ENCODE measurements at places on chromosomes 2 and 18. TPM values are rescaled to one million over a fixed set of nuclear protein-coding genes. Genes with fewer than 3 reads are reported as not detected.

- no peaks in the 10 kb centered on the region for H3K4me1 ChIP-seq
- H3K4me3 ChIP-seq, result no peak overlapping the region
- no peaks in the 10 kb centered on the region for H3K27me3 ChIP-seq
- DNase-seq, result no peak
- no peaks in the 10 kb centered on the region for H3K36me3 ChIP-seq
- H3K27ac ChIP-seq, result no peak overlapping the region
Measured at GRCh38 chr2:14700753-14701152, 68.2 kb downstream of the LRATD1 start.

- H3K4me1 ChIP-seq, result no peaks in the 10 kb centered on the region
- no peaks in the 10 kb centered on the region for H3K27me3 ChIP-seq
- H3K27ac ChIP-seq, result no peak overlapping the region
- DNase-seq, result no peak
Measured at GRCh38 chr2:33673937-33674336, 74.8 kb upstream of the FAM98A start.

DNA sequence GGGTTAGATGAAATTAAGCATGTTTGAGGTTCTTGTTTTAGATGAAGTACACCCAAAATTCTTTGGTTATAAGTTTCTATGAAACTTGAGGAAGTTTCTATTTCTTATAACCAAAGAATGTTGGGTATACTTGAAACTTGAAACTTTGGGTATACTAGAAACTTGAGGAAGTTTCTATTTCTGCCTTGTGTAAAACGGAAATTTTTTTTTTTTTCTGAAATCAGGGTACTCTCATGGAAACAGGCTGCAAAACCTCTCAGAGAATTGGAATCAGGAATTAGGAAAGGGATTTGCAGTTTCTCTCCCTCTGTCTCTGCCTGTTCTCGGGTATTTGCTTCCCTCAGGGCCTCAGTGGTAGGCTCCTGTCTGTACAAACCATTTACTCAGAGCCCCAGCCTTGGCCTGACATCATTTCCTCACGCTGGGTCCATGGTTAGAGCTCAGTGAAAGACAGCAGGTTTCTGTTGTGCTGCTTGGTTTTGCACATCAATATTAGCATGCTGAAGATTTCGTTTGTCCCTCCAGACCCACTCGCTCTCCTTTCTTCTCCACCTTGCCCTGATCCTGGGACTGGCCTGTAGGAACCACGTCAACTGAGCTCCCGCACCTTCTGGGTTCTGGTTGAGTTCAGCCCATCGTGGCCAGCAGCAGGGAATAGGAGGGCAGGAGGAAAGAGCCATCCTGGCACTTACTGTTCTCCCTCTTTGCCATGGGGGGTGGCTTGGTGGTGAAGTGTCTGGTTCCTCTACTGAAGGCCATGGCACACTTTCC, 106.4 kb downstream of the POLR1A start:
- no peaks in the 10 kb centered on the region for H3K36me3 ChIP-seq
- H3K4me3 ChIP-seq, result no peak overlapping the region
- no peak overlapping the region for H3K27ac ChIP-seq
- H3K27me3 ChIP-seq, result no peaks in the 10 kb centered on the region

DNA sequence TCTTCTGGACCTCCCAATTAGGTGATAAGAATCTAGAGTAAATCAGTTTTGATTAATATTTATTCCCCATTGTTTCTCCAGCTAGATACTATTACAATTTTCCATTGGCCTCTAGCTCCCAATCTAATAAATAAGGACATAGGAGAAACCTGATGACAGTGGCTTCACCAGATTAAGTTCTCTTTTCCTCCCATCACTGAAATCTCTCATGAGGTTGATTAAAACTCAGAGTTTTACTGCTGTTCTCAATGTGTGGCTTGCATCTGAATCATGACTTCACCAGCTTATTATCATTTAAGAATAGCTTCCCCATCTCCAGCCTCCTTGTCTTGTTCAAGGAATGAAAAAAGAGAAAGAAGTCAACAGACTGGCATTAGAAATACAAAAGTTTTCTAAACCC, 3.9 kb upstream of the CCDC102B start:
- H3K36me3 ChIP-seq, result no peaks in the 10 kb centered on the region
- no peak overlapping the region for H3K4me3 ChIP-seq
- DNase-seq, result no peak
- H3K4me1 ChIP-seq, result no peaks in the 10 kb centered on the region
- H3K27ac ChIP-seq, result no peak overlapping the region

Gene NMUR1
- 0.15 TPM for total RNA-seq

DNA sequence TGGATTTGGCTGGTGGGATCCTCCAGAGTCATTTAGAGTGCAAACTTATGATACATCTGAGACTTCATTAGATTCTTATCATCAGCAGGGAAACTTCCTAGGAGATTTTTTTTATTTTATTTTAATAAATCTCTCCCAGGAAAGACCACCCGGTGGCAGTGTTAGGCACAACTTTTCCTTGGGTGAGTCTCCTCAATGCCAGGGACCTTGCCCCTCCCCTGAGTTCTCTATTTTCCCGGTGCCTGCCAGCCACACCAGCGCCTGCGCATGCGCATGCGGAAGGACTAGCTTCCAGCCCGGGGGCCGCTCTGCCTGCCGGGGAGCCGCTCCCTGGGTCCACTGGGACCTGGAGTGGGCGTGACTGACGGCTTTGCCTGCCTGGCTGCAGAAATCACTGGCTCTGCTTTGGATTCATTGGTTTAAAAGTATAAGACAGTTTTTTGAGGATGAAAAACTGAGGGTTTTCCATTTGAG, 86.6 kb downstream of the TMEM182 start:
- H3K4me1 ChIP-seq, result no peaks in the 10 kb centered on the region
- H3K27ac ChIP-seq, result no peak overlapping the region
- no peaks in the 10 kb centered on the region for H3K27me3 ChIP-seq
- peak overlapping the region; percentile 9 for H3K4me3 ChIP-seq

GRCh38 chr2:74007121-74007520, 22.4 kb downstream of the TET3 start:
- H3K4me3 ChIP-seq, result no peak overlapping the region
- no peaks in the 10 kb centered on the region for H3K36me3 ChIP-seq
- peaks cover 36% of the 10 kb centered on the region for H3K4me1 ChIP-seq
- no peak for DNase-seq
- H3K27me3 ChIP-seq, result no peaks in the 10 kb centered on the region

GRCh38 chr2:216279459-216279858, 92.8 kb downstream of the MARCHF4 start:
- H3K36me3 ChIP-seq, result no peaks in the 10 kb centered on the region
- H3K27ac ChIP-seq, result no peak overlapping the region
- DNase-seq, result peak; percentile 80
- H3K27me3 ChIP-seq, result no peaks in the 10 kb centered on the region
- H3K4me1 ChIP-seq, result peaks cover 13% of the 10 kb centered on the region
- no peak overlapping the region for H3K4me3 ChIP-seq

- H3K27ac ChIP-seq, result peak overlapping the region; percentile 27
- DNase-seq, result no peak
- no peaks in the 10 kb centered on the region for H3K27me3 ChIP-seq
- no peak overlapping the region for H3K4me3 ChIP-seq
Measured at GRCh38 chr18:36630917-36631316, 197.9 kb downstream of the TPGS2 start.

Gene LBX2
- total RNA-seq, result 0.80 TPM

GRCh38 chr18:78454221-78454620, 525.4 kb upstream of the SALL3 start:
- H3K4me1 ChIP-seq, result no peaks in the 10 kb centered on the region
- H3K4me3 ChIP-seq, result no peak overlapping the region
- H3K27ac ChIP-seq, result no peak overlapping the region
- DNase-seq, result no peak
- no peaks in the 10 kb centered on the region for H3K27me3 ChIP-seq
- no peaks in the 10 kb centered on the region for H3K36me3 ChIP-seq

DNA sequence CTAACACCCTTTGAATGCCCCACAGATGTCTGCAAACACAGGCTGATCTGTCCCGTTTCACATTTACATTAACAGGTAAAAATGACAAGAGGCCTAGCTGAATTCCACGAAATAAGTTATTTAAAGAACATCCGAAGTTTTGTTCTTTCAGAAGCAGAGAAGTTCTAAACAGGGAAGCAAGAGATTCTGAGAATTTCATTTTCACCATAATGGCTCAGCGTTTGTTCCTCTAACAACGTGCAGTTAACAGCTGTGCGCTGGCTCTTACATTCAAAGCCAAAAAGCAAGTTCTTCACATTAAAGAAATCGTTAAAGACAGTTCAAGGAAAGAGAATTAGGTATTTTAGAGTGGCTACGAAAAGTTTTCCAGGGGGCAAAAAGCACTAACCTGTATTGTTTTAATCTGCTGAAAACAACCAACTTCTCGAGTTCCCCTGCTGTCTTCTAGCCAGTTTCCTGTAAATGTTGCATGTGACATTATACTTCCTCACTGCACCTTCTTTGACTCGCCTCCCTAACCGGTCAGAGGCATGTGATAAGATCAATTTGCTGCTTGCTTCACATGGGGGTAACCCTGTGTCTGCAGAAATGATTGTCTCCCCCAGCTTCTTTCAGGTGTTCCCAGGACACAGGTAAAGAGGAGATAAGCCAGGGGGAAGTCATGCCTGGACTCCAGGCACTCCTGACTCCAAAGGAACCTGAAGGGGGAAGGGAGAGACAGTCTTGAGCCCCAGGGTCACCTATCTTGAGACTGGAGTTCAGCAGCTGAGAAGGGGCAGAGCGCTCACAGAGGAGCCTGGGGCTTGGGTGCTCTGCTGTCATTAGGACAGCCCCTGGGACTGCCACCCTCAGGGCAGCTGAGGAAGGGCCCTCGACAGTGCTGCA, 36.8 kb upstream of the WIPF1 start:
- H3K27ac ChIP-seq, result peak overlapping the region; percentile 26
- H3K36me3 ChIP-seq, result no peaks in the 10 kb centered on the region
- H3K27me3 ChIP-seq, result no peaks in the 10 kb centered on the region

- H3K4me3 ChIP-seq, result peak overlapping the region; percentile 75
- H3K27me3 ChIP-seq, result no peaks in the 10 kb centered on the region
- no peaks in the 10 kb centered on the region for H3K36me3 ChIP-seq
- DNase-seq, result no peak
- peak overlapping the region; percentile 58 for H3K27ac ChIP-seq
Measured at GRCh38 chr18:5893956-5894610, 1.2 kb downstream of the TMEM200C start.

DNA sequence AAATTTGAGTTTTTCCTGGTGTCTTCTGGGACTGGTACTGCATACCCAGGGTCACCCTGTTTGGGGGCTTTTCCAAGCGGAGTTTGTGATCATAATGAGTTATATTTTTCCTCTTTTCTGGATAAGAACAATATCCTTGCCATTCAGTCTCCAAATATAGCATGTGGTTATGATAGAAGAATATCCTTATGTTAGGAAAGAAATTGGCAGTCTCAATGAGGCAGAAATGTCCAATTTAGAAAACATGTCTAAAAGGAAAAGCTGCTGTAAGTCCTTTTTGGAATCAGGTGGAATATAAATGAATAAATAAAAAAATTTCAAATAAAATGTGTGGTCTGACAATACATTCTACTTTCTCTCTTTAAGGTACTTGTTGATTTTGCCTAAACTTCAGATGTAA, 36.2 kb downstream of the SPATS2L start:
- H3K36me3 ChIP-seq, result no peaks in the 10 kb centered on the region
- no peak for DNase-seq
- no peaks in the 10 kb centered on the region for H3K4me1 ChIP-seq

GRCh38 chr2:232321156-232321816, 57.3 kb upstream of the ALPP start:
- DNase-seq, result no peak
- H3K27me3 ChIP-seq, result no peaks in the 10 kb centered on the region
- no peak overlapping the region for H3K4me3 ChIP-seq
- H3K36me3 ChIP-seq, result no peaks in the 10 kb centered on the region

Gene ALPI
- total RNA-seq, result not detected

GRCh38 chr2:199490049-199490448, 32.3 kb upstream of the SATB2 start:
- H3K27ac ChIP-seq, result no peak overlapping the region
- no peak overlapping the region for H3K4me3 ChIP-seq
- H3K4me1 ChIP-seq, result no peaks in the 10 kb centered on the region
- no peak for DNase-seq
- no peaks in the 10 kb centered on the region for H3K36me3 ChIP-seq

GRCh38 chr2:10307561-10308156, 5.0 kb downstream of the HPCAL1 start:
- H3K27me3 ChIP-seq, result peaks cover 45% of the 10 kb centered on the region
- DNase-seq, result no peak
- no peak overlapping the region for H3K27ac ChIP-seq
- no peaks in the 10 kb centered on the region for H3K36me3 ChIP-seq

Gene ZNF396
- total RNA-seq, result 2.8 TPM

DNA sequence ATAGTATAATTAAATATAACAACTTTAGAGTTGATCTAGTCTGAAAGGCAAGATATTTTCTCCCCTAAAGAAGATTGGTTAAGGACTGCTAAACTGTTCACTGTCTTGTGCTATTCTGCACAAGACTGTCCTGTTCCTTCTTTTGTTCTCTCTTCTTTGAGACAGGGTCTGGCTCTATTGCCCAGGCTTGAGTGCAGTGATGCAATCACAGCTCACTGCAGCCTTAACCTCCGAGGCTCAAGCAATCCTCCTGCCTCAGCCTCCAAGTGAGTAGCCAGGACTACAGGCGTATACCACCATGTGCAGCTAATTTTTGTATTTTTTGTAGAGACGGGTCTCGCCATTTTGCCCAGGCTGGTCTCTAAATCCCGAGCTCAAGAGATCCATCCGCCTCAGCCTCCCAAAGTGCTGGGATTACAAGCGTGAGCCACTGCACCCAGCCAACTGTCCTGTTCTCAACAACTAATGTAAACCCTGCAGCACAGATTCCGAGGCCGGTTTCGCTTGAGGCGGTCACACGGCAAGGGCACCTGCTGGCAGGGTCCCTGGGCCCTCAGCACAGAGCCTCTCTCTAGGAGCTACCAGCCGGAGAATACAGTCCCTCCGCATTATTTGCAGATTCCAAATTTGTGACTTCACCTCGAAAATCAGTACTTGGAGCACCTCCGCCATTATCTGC, 16.4 kb downstream of the PXDN start:
- peaks cover 30% of the 10 kb centered on the region for H3K4me1 ChIP-seq
- no peaks in the 10 kb centered on the region for H3K27me3 ChIP-seq
- H3K4me3 ChIP-seq, result no peak overlapping the region
- DNase-seq, result no peak
- no peak overlapping the region for H3K27ac ChIP-seq
- no peaks in the 10 kb centered on the region for H3K36me3 ChIP-seq

GRCh38 chr18:74284980-74285355, 6.8 kb downstream of the CYB5A start:
- no peak for DNase-seq
- peaks cover 50% of the 10 kb centered on the region for H3K4me1 ChIP-seq
- H3K36me3 ChIP-seq, result no peaks in the 10 kb centered on the region
- H3K27ac ChIP-seq, result peak overlapping the region; percentile 86

DNA sequence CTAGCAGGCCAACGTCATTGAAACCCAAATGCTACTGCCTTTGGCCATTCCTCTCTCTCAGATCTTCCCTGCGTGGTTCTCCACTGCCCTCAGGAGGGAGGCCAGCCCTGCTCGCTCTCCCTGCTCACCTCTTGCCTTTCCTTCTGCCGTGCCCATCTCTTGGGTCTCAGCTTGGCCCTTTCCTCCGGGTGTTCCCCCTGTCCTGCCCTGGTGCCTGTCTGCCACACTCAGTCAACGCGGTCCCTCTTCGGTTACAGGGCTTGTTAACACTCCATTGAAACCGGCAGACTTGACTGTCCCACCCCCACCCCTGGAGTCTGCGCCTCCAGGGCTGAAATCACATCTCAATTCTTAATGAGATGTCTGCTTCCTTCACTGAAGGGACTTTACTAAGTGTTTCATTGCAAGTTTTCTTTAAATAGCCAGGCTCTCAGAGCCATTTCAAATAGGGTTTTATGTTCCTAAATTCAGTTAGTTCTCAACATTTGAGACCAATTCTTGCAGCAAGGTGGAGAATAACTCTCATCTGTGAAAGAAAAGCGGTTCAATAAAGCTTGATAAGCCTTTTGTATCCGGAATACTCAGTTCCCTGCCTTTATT, 237.6 kb downstream of the DYSF start:
- DNase-seq, result peak; percentile 53
- H3K4me3 ChIP-seq, result no peak overlapping the region
- peaks cover 18% of the 10 kb centered on the region for H3K4me1 ChIP-seq
- peak overlapping the region; percentile 63 for H3K27ac ChIP-seq

All from cardiac muscle cell (in vitro differentiated cells and primary cell).